ENCODE measurements at places on chromosomes 4 and X.

GRCh38 chr4:110508827-110509710 lies 33.1 kb downstream of the ENPEP start:
- no peak for DNase-seq

GRCh38 chr4:156941940-156942548 lies 29.6 kb downstream of the PDGFC start:
- DNase-seq = no peak

DNA sequence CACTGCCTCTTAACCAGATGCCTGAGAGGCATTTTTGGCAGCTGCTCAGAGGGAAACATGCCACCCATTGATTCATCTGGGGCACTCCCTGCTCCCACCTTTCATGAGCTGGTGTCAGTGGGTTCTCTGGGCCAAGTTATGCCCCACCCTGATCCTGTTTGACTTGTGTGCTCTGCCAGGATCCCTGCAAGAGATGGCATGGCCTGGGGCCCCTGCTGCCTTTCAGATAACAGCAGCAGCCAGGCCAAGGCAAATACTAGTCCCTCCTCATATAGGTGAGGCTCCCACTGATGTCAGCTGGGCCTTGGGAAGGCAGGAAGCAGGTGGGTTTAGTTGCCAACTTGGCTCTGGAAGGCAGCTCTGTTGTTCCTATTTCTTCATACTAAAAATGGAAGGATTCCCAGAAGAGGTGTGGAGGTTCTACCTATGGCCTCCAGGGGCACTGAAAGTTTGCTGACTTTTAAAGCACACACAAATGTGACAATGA lies 192.9 kb upstream of the RBPJ start:
- DNase-seq = no peak

DNA sequence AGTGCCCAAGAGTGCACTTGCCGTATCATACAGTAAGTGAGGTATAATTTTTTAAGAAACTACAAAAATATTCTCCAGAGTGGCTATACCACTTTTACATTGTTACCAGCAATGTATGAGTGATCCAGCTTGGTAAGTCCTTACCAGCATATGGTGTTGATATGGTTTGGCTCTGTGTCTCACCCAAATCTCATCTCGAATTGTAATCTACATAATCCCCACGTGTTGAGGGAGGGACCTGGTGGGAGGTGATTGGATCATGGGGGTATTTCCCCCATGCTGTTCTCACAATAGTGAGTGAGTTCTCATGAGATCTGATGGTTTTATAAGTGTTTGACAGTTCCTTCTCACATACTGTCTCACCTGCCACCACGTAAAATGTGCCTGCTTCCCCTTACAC lies 44.8 kb downstream of the RBMX start:
- no peak for DNase-seq

DNA sequence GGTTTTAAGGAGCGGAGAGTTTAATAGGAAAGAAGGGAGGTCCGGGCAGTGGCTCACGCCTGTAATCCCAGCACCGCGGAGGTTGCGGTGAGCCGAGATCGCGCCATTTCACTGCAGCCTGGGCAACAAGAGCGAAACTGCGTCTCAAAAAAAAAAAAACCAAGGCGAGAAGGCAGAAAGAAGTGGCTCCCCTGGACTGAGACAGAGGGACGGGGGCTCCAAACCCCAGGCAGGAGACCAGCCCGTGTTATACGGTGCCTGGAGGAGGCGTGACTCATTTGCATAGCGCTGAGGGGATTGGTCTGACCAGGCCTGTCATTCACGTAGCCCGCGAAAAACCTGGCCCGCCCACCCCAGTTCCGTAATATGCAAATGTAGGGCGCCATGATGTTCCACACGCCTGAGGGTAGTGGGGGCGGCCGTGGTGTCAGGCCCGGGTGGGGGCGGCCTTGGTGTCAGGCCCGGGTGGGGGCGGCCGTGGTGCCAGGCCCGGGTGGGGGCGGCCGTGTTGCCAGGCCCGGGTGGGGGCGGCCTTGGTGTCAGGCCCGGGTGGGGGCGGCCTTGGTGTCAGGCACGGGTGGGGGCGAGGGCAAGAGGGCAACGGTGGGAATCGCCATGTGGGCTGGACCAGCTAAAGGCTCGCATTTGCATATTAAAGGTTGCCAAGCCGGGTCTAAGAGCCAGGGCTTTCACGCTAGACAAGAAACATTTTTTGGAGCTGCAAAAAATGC lies 2.1 kb downstream of the PLCXD1 start:
- DNase-seq = peak; percentile 90

Measured in stimulated activated CD8-positive, alpha-beta memory T cell treated with anti-CD3 and anti-CD28 coated beads, Interleukin-15, amount 100 ng/mL, for 4 hours (primary cell).